Naive thymus-derived CD8-positive, alpha-beta T cell (primary cell): ENCODE measurements at places on chromosomes 11 and 22.
A peak's percentile ranks its signal among the peaks of the same experiment; 100 is the strongest.

DNA sequence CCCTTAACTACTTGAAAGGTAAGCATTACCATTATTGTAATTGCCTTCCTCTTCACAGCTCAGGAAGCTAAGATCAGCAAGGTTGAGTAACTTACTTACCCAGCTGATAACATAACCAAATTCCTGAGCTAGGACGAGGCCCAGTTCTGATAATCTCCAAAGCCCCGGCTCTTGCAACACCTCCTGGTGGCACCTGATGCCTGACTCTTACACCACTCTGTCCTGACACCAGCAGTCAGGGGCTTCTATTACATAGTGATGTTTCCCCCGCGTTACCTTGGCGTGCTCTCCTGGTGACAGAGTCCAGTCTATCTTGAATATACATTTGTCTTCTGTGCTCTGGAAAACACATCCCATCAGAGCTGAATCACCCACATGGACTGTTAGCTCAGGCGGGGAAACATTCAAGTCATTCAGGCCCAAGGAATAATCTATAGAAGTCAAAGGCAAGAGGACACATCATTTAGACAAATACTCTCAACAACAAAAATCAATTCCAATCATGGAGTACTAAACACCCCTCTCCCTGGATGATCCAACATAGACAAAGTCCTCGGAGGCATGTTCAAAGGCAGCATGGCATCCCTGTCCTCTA lies 12.6 kb downstream of the JAML start:
- DNase-seq = no peak

DNA sequence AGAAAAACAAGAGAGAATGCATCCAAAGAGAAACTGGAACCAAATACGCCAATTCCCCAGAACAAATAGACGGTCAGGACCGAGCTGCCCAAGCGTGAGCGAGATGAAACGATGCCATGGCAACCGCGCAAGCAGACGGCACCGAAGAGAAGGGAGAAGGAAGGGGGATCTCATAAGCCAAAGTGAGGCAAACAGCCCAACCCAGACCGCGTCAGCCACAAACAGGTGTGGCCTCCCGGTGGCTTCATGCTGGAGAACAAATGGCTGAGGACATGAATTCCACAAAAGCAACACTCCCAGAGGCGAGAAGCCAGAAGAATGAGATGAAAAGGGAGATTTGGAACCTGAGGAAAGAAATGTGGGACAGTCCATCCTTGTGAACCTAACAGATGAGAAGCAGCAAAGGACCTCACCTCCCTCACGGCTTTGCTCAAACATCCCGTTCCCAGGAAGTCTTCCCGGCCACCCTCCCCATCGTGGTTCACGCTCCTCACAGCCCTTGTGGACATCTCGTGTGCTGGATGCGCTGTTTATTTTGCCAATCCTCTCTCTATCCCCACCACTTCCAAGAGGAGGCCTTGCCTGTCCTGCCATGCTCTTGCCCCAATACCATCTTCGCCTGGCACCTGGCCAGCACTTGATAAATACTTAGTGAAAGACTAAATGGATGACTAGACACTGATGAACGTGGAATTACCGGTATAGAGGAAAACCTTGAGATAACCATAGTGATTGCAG lies 89.1 kb upstream of the RTL6 start:
- no peak for DNase-seq

DNA sequence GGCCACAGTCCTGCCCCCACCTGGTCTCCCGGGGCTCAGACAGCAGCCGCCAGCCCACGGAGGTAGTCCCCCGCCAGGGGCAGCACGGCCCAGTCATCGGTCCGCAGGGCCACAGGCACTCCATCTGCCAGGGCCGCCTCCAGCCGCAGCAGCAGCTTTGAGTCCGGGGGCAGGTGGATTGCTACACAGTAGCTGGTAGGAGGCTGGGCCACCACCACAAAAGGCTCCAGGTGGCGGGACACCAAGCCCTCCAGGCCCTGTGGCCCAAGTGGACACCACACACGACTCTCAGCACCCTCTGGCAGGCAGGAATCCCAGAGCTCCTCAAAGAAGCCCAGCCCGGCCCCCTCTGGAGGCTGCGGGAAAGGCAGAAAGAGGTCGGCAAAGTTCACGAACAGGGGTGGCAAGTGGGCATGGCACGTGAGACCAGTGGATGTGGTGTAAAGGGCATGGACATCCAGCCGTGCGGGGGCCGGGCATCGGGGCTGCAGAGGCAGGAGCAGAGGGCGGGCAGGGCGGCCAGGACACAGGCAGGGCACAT lies 2.9 kb downstream of the AP5B1 start:
- DNase-seq = no peak

- DNase-seq = peak; percentile 56
These were observed 31.8 kb downstream of the FAM118A start for GRCh38 chr22:45341498-45341897.

- no peak for DNase-seq
These were observed 30.7 kb downstream of the SHISAL1 start for GRCh38 chr22:44281768-44282637.

DNA sequence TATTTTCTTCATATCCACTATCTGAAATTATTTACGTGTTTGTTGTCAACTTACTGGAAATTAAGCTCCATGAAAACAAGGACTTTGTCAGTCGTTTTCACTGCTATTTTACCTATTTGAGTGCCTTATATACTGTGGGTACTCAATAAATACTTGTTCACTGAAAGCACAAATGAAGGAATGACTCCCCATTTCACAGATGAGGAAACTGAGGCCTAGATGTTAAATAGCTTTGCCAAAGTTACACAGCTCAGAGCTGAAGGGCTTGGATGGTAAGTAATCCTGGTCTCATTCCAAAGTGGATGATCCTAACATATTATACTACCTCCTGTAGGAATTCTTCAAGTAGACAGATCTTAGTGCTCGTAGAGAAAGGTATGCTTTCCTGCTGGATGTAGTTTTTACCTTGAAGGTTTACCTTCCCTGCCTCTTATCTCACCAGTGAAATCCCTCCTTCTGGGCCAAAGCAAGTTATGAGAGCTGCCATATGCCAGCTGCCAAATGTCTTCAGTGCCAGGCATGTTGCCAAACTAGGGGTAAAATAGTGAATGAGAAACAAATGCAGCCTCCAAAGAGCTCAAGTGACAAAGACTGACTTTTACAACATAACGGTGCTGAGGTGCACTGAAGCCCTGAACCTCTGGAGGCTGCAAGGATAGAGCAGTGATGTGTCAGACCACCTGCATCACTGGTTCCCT lies 129.7 kb downstream of the TRIM44 start:
- DNase-seq = no peak

DNA sequence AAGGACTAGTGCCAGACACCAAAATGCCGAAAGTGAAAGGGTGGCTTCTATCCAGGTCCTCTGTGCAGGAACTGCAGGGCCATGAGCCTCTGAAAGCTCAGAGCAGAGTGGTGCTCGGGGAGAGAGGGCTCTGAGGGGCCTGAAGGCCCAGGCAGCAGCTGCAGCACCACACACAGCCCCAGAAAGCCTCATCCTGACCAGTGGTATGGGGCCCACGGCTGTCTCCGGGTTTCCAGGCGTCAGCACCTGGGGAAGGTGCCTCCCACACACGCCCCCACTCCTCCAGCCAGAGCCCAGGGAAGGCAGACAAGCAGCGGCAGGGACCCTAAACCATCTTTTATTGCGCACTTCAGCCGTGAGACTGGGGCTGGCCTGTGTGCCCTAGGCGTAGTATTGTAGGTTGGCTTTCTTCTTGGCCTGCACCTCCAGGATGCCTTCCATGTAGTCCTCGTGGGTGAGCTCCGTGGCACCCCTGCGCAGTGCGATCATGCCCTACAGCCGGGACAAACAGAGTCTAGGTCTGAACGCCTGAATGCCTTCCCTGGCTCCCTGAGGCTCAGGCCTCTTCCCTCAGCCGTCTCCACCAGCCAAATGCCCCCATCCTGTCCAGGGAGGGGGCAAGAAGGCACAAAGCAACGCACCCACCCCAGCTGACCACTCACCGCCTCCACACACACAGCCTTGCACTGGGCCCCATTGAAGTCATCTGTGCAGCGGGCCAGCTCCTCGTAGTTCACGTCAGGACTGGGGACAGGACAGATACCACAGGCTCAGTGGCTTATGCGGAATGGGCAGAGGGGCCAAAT lies 7.6 kb downstream of the PSMC3 start:
- no peak for DNase-seq

- peak; percentile 60 for DNase-seq
These were observed 8.9 kb upstream of the NLRP6 start for GRCh38 chr11:269146-269890.

- DNase-seq = no peak
These were observed 30.4 kb downstream of the ADAMTS15 start for GRCh38 chr11:130478881-130479280.

DNA sequence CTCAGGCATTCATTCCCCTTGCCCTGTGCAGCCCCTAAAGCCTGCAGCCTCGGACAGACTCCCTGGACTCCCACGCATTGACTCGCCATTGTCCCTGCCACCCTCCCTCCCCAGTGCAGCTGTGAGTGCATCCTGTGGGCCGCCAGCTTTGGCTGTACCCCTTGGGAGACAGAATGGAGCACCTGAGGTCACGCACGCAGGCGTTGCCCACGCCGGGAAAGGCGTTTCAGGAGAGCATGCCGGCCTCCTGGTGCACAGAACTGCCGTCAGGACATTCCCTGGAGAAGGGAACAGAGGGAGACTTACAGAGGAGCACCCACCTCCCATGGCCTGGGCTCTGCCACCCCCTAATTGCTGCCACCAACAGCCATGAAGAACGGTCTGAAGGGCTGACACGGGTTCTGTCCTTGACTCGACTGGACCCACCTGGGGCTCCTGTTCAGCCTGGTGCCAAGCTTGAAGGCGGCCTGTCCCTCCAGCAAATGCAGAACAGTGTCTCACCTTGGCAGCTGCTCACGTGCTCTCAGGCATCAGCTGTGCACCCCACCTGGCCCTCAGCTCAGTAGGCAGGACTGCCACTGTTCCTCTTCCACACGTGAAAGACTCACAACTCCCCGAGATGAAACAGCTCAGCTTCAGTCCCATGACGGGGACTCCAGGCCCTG lies 503.8 kb downstream of the BRD1 start:
- DNase-seq = no peak

- DNase-seq = no peak
These were observed 254.2 kb downstream of the TBC1D22A start for GRCh38 chr22:47016631-47017030.

DNA sequence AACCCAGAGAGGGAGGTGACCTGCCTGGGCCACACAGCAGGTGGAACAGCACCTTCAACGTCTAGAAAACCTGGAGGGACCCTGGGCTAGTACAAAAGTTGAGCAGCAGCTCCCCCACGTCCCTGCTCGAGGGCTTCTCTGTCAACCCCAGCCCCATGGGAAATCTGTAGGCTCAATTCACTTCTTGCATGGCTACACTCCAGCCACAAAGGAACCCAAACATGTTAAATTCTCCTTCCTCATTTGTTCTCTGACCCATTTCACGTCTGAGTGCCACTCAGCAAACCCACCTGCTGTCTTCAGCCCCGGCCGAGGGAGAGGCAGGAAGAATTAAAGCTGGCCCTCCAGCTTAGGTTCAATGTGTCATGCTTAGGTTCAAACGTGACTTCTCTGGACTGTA lies 418.5 kb downstream of the MIAT start:
- no peak for DNase-seq

GRCh38 chr11:119992171-119993051 lies 145.5 kb downstream of the TRIM29 start:
- DNase-seq = no peak

GRCh38 chr11:30479899-30480298 lies 106.3 kb downstream of the MPPED2 start:
- DNase-seq = no peak

GRCh38 chr11:61923166-61924063 lies 6.0 kb upstream of the RAB3IL1 start:
- DNase-seq = no peak

- DNase-seq = no peak
These were observed 28.2 kb downstream of the LRRC32 start for GRCh38 chr11:76642341-76642740.

GRCh38 chr11:78083021-78083420 lies 3.4 kb upstream of the NDUFC2 start:
- no peak for DNase-seq

- DNase-seq = no peak
These were observed 104.3 kb downstream of the GAB2 start for GRCh38 chr11:78313181-78313795.

DNA sequence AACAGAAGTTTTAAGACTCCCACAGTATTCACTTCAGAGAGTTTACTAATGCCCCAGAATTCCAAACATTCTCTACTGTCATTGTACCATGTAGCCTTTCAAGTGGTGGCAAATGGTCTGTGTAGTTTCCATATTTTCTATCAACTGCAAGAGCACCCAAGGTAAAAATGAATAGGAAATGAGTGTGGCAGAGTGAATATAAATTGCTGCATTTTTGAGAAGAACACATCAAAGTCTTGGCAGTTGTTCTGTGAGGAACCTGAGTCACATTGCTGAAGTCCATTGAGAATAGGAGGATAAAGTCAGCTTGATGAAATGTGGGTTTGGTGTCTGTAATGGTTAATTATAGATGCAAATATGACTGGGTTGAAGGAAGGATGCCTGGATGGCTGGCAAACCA lies 193.6 kb downstream of the AASDHPPT start:
- no peak for DNase-seq

GRCh38 chr22:36619797-36620399 lies 83.7 kb downstream of the CACNG2 start:
- DNase-seq = no peak

- DNase-seq = no peak
These were observed 2.9 kb downstream of the APOC3 start for GRCh38 chr11:116832350-116833290.

- DNase-seq = no peak
These were observed 46.1 kb upstream of the PRDM11 start for GRCh38 chr11:45100339-45100738.

- no peak for DNase-seq
These were observed 15.7 kb upstream of the CYTH4 start for GRCh38 chr22:37266581-37267134.

DNA sequence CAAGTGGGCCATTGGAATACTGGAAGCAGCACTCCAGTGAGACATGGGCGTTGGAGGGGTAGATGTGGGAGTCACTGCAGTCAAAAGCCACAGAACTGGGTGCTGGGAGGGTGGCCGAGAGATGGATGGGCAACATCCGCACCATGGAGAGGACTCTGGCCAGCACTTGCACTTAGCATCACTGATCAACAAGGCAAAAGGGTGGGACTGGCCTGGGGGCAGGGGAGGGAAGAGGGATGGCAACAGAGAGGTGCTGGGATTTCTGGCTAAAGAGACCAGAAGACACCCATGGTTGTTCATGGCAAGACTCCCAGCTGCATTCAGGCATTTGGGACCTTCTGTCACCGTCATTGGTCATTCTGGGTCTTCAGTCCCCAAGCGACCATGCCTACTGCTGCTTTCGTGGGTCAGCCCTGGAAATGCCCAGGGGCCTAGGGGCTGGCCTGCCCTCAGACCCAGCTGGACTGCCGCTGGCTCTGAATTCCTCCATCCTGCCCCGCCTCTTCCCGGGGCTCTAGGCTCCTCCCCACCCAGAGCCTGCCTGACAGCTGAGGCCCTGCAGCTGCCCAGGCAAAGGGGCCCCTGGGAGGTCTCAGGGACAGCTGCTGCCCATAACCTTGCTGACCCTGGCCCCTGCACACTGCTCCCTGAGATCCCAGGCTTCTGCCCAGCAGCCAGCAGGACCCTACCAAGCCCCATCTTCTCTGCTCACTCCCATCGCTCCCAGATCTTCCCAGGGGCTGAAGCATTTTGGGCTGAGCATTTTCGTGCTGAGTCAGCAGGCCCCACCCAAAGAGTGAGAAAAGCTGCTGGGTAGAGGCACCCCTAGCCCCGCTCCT lies 13.0 kb upstream of the CDC42EP2 start:
- no peak for DNase-seq
